GM20000 (cell line): ENCODE measurements at places on chromosomes 5 and 9.

- no peak for DNase-seq
These were observed 42.4 kb downstream of the STARD4 start for GRCh38 chr5:111469903-111470302.

DNA sequence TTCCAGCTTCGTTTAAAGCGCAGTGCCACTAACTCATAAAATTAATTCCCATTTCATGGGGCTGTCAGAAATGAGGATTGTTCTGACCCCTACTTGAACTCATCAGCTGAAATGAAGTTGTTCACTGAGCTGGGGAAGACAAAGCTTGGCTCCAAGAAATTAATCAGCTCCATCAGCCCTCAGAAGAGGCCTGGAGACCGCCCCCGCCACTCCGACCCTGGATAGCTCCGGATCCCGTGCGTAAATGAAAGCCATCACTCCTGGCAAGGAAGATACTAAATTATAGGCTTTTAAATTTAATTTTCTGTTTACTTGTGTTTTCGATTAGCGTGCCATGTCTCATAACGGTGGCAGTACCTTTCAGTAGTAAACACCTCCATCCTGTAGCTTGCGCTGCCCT lies 142.8 kb upstream of the IRX2 start:
- no peak for DNase-seq

DNA sequence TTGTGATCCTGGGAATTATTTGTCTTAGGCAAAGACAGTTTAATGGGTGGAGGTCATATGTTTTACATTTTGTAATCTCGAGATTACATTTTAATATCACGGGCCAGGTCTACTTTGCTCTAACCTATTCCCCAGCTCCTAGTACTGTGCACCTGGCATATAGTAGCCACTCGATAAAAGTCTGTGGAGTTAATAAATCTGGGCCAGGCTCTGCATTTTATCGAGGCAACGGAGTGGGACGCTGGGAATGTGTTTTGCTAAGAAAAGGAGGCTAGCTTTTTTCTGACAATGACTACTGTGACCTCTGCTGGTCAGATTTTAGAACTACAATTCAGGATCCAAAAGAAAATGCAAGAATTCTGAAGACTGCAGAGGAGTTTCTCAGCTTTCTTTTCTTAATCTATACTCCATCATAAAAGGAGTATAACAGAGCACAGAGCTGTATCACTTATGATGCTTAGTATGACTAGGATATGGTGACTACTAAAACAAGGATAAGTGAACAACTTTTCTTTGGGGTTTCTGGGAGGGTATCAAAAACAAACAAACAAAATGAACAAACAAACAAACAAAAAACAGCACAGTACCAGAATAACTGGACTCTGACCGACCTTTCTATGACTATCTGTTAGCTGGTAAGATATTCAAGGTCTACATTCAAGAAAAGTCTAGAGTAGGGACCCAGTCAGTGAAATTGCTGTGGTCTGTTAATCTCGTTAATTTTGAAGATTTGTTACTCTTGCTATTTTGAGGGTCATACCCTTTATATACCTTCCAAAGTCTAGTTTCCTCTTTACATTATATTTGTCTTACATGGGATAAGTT lies 46.1 kb upstream of the CER1 start:
- peak; percentile 33 for DNase-seq

GRCh38 chr9:87824216-87824875 lies 58.3 kb upstream of the SPATA31E1 start:
- no peak for DNase-seq

DNA sequence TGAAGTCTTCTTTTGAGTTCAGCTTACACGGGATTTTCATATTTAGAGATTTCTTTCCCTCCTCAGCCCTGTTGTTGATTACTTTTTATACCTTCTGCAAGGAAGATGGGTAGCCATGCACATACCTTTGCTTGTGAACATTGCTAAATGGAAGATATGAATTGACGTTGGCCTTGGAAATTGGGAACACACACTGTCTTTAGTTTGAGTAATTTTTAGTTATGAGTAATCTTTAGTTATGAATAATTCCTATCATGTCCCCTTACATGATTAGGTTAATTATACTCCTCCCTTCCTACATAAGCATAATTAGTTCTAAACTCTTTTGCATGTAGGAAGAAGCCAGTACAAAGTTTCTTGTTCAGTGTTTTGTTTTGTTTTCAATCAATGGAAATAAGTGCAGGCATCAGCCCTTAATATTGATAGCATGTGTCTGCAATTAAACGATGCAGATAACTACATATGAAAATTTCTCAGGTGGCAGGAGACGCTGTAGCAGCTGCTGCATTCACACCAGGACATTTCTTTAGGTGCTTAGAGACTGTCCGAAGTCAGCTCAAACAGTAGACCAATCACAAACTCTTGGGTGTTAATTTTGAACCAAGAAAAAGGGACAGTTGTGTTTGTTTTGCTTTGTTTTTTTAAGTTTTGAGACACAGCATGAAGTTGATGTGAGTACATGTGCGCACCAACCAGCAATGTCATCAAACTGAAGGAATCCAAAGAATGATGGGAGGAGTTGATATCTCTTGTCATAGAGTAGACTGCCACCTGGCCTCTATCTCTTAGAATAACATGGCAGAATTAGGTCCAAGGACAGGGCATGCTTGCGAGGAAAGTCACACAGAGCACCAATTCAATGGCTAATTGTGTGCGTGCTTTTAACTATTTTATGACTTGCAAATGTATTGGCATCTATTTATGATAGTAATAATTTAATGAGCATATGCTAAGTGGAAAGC lies 51.4 kb downstream of the SMARCA2 start:
- no peak for DNase-seq

DNA sequence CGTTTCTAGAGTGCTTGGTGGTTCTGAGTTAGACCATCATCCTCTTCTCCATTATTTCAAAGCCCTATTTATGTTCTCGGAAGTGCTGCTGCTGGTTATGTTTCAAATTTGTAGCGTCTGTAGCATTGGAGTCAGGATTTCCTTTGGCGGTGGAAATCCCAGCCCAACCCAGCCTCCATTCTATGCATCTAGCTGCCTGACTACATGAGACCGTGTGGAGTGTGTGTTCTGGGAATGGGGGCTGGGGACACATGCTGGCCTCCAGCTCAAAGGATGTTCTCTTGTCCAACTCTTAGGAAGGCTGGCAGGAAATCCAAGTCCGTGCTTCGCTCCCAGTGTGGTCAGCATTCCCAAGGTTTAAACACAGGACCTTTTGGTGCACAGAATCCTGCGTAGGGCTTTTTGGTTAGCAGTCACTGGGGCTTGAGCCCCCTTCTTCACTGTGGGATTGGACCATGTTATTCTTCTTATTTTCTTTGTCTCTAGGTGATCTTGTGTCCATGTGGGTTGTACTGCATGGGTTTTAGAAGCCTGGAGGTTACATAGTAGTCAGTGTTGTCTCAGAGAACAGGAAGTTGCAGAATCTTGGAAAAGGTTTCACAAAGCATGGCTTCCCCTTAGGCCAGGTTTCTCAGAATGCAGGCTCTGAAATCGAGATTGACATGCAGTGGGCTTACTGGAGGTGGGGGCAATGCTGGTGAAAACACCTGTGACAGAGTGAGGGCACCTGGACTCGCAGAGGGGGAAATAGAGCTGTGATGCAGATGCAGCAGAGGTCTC lies 132.2 kb downstream of the ARHGAP26 start:
- DNase-seq, result no peak

DNA sequence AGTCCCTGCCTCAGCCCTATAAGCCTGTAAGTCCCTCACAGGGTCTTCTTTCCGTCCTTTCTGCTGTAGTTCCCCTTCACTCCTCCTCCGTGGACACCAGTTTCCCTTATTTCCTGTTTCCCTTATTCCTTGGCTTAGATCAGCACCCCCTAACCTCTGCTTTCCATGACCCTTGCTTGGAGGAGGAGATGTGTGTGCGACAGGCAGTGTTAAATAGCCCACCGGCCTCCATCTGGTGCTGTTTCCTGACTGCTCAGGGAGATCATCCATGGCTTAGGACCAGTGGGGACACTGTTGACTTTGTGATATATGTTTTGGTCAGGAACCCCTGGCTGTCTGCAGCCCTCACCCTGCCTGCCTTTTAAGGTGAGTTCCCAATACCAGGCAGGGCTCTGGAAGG lies 34.1 kb upstream of the PSD2 start:
- no peak for DNase-seq

GRCh38 chr5:176173647-176174046 lies 64.6 kb upstream of the SIMC1 start:
- no peak for DNase-seq

DNA sequence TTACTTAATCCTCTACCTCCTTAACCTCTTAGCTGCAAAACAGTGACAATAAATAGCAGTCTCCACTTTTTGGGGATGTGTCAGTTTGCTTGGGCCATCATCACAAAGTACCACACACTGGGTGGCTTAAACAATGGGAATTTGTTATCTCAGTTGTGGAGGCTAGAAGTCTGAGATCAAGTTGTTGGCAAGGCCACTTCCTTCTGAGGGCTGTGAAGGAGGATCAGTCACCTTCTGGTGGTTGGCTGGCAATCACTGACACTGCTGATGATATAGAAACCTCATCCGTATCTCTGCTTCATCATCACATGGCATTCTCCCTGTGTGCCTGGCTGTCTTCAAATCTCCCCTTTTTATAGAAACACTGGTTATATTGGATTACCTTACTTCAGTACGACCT lies 187.1 kb upstream of the TBC1D2 start:
- DNase-seq, result no peak

- no peak for DNase-seq
These were observed 2.7 kb downstream of the TTLL11 start for GRCh38 chr9:122090287-122090883.

DNA sequence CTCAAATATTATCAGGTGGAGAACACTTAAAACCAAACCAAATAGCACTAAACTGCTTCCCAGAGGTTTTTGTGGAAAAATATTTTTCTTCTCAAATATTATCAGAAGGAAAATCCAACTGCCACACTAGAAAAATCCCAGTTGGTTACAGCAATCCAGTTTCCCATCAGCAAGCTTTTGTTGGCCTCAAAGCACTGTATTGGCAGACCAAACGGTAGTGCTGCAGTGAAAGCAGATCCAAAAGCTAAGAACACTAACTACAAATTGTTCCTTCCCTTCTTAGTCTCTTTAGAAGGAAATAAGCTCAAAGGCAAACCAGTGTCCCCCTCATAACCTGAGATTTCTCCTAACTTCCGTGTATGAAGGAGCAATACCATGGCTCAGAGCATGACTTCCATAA lies 105.3 kb downstream of the TRIM36 start:
- no peak for DNase-seq

- DNase-seq, result no peak
These were observed 709 bp upstream of the SYNPO start for GRCh38 chr5:150639751-150640150.

DNA sequence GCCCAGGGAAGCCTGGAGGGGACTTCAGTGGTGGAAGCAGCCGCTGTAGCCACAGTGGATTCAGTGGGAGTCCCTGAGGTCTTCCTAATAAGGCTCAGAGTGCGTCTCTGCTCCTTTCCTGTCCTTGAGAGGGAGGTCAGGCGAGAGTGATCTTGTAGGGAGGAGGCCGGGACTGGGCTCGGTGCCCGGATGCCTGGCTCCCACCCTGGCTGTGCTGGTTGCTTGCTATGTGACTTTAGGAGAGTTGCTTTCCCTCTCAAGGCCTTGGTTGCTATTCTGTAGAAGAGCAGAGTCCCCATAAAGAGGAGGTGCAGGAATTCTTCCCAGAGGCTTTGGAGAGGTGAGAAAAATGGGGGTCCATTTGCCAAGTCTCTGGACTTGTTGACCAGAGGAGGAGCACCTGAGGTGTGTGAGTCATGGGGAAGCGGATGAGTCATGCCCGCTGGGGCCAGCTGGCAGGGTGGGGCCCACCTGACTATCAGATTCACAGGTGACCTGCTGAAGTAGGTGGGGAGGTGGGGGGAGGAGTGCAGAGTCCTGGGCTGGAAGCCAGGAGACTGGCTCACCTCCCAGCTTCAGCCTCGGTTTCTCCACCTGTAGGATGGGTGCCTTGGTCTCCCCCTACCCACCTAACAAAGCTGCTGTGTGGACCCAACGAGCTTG lies 13.8 kb downstream of the GSN start:
- no peak for DNase-seq

- no peak for DNase-seq
These were observed 685 bp upstream of the ADAMTS19 start for GRCh38 chr5:129459450-129459776.

- no peak for DNase-seq
These were observed 9.1 kb upstream of the HSPB3 start for GRCh38 chr5:54446379-54446732.

GRCh38 chr9:69916950-69917349 lies 96.3 kb downstream of the CFAP95 start:
- DNase-seq, result no peak
